Left lung (tissue), 14 donors: ENCODE measurements at places on chromosomes 1 and 21. TPM values are rescaled to one million over a fixed set of nuclear protein-coding genes. Genes with fewer than 3 reads are reported as not detected.

Gene OR2T4
- not detected for total RNA-seq

Gene OR2AK2
- total RNA-seq, result not detected

Gene IPO13
- total RNA-seq, result 26.8 TPM

Gene ARHGEF10L
- 26.5 TPM for total RNA-seq

Gene CLDN8
- total RNA-seq, result not detected
